ENCODE measurements at places on chromosomes 3 and 15.
A peak's percentile ranks its signal among the peaks of the same experiment; 100 is the strongest.

GRCh38 chr3:57896031-57896430 is 112.2 kb upstream of the FLNB start:
- DNase-seq = no peak

GRCh38 chr15:42184296-42184695 is 23.8 kb downstream of the VPS39 start:
- DNase-seq = no peak

DNA sequence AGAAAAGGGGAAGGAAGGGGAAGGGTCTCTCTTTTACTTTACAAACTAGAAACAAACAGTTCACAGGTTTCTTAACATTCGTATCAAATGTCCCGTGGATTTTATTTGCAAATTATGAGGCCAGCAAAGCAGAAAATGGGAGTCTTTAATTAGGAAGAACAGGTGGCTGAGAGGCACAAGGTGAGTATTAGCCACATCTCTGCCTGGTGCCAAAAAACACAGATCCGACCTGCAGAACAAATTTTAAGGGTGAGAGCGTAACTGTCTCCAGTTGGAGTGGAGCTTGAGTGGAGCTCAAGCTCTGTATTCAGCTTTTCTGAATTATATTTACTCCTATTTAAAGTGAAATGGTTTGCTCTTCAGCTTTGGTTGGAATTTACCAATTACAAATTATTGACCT is 1004.9 kb downstream of the FHIT start:
- no peak for DNase-seq

GRCh38 chr3:68402235-68402918 is 530.0 kb downstream of the TAFA4 start:
- no peak for DNase-seq

DNA sequence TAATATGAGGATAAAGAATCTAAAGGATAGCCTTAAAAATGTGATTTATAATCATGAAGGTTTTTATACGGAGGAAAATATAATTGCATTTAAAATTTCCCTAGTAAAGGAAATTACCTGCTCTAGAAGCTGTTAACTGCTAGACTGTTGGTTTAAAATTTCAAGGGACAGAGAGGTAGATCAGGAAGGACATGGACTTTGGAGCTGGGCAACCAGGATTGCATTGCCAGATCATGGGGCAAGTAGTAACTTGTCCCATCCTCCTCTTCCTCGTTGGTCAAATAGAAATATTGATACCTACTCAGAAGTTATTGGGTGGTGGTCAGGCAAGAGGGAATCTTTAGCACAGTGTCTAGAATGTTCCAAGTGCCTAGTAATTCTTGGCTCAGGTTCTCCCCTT is 525.1 kb downstream of the MFSD1 start:
- no peak for DNase-seq

DNA sequence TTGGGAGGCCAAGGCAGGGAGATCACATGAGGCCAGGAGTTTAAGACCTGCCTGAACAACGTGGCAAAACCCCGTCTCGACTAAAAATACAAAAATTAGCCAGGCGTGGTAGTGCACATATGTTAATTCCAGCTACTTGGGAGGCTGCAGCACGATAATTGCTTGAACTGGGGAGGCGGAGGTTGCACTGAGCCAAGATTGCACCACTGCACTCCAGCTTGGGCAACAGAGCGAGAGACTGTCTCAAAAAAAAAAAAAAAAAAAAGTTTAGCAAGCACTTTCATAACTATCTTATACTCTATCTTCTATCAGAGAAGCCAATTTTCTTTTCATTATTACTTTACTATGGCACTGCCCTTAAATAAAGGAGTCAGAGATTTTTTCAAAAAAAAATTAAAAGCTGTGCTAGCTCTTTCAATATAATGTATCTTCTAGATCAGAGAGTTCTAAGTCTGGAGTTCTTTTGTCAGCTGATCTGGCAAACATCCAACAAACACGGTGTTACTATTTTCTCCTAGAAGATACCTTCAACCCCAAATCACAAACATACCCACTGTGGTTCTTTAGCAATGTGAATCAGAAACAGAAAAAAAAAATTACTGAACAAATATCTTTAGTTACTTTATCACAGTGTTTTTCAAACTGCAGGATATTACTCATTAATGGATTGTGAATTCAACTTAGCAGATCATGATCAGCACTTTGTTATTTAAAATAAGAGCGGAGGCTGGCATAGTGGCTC is 3.0 kb downstream of the ZNF770 start:
- DNase-seq = no peak

DNA sequence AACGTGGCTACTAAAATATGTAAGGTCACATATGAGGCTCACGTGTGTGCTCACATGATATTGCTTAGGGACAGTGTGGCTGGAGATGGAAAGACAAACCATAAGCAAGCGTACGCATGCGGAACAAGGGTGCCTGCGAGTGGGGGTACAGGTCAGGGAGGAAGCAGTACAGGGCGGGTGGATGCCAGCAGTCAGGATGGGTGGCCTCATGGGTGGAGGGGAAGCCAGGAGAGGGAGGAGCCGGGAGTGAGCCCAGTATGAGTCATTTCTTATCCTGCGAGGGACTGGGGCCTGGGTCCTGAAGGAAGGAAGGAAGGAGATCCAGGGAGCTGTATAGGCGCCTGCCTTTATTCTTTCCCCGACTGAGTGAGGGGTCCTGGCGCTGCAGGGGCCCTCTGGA is 42.0 kb upstream of the CGNL1 start:
- DNase-seq = no peak

DNA sequence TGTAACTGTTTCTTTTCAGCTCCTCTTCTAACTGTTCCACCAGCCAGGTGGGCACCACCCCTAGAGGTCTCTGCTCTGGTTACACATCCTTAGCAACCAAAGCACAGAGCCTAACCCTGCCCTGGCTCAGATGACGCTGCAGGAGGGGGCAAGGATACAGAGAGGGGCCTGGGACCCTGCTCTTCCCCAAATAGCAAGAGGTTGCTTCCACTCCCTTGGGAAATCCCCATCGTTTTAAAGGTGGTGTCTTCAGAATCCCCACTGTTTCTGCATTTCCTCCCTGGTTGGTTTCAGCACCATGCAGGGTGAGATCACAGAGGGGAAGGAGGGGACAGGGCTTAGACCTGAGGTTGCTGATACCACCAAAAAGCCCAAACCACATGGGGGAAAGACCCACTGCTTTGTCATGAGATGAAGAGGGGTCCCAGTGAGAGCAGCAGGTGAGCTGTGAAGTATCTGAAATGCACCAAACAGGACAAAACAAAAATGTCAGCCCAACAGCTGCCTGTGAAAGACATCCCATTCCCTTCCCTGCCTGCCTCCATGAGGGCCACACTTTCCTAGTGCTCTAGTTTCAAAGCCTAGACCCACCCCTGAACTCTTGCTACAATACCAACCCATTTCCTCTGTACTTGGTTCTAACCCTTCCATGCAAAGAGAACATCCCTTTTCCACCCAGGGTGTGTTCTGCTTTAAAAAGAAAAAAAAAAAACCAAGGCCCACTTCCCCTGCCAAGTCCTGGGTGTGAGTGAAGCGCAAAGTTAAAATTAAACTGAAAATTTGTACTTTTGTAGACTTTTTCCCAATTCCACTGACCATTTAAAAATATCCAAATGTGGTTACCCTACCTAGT is 29.0 kb downstream of the ANP32A start:
- DNase-seq = no peak

DNA sequence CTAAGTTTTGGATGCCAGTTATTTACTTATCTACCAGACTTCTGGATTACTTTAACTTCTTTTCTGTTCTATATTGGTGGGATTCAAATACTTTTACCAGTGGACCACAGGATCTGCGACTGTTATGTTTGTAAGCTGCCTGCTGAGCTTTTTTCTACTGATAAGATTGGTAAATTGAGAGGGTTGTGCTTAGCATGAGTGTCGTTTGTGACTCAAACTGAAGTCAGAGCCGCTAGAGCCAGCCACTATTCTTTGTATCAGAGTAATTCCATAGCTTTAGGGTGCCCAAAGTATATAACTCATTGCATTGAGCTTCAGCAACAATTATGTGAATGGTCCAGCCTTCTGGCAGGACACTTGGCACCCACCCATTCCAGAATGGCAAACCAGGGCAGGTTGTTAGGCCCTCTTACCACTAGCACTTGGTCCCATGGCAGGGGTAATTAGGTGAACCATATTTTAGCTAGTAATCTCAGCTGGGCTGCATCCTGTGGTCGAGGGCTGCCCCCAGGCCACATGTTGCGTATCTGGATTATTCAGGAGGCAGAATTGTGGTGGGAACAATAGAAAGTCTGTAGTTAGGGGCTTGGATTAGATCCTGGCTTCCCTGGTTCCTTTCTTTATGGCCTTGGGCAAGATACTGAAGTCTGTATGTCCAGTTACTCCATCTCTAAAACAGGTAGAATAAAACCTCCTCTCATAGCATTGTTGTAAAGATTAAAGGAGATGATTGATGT is 6.0 kb downstream of the PLCL2 start:
- DNase-seq = no peak

DNA sequence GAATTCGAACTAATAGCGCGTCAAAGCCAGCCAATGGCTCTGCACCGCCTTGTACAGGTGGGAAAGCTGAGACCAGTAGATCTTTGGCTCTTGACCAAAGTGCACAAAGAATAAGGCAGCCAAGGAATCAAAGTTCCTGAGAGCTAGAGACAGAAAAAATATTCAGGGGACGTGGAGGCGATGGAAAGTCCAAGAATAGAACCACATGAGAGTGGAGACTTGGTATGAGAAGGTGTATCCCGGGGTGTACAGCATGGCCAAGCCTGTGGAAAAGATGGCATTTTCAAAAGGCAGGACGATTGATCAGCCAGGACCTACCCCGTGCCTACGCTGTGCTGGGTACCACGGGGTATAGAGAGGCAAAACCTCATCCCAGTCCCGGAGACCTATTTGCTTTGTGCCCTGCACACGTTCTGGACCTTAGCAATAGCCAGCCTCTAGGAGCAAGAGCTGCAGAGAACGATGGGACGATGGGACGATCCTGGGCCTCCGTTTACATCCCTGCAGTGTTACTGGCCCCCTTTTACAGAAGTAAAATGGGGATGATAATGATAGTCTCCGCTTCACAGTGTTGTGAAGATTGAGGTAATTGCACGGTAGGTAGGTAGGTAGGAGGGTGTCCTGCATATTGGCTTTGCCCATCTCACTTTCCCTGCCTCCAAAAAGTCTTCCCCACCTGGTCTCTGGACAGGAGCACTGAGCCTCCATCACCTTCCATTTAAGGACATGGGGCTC is 583 bp upstream of the RBSN start:
- no peak for DNase-seq

GRCh38 chr3:188341501-188341900 is 187.5 kb downstream of the LPP start:
- DNase-seq = no peak

- DNase-seq = no peak
Measured at GRCh38 chr3:14524311-14524711, 15.8 kb downstream of the GRIP2 start.

DNA sequence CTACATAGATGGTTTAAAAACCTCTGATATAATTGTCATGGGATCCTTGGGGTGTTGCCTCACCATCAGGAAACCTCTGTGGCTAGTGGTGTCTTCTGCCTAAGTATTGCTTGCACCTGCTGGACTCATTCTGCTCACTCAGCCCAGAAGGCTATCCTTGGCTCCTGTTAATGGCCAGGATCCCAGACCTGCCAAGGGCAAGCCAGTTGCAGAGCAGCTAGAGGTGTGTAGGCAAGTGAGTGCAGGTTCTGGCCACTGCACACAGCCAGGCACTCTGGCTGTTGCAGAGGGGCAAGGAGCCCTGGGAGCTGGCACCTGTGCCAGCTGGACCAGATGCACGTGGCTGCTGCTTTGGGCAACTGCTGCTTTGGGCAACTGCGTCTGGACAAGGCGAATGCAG is 1125.8 kb downstream of the SI start:
- DNase-seq = no peak

GRCh38 chr15:101148166-101148880 is 103.5 kb downstream of the CHSY1 start:
- no peak for DNase-seq

- no peak for DNase-seq
Measured at GRCh38 chr3:157336252-157337009, 100.2 kb upstream of the PTX3 start.

DNA sequence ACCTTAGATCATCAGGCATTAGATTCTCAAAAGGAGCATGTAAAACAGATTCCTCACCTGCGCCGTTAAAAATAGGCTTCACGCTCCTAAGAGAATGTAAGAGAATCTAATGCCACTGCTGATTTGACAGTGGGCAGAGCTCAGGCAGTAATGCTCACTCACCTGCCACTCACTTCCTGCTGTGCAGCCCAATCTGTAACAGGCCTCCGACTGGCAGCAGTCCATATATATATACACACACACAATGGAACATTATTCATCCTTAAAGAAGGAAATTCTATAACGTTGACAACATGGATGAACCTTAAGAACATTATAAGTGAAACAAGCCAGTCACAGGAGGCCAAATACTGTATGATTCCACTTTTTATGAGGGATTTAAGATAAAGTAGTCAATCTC is 24.5 kb downstream of the ZNF148 start:
- no peak for DNase-seq

DNA sequence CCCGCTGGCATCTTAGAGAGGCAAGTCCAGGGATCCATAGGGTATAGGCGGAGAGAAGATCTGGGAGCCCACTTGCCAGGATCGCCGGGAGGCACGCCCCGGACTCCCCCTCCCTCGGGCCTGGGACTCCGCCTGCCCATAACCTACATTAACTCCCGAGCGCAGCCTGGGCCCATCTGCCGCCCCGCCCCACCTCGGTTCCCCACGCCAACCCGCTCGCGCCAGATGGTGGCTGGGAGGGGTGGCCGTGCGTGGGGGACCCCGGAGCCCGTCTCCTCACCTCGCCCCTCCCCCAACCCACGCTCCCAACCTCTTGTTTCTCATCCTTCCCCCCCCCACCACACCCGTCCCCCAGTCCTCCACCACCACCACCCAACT is 1.7 kb upstream of the DLL4 start:
- no peak for DNase-seq

DNA sequence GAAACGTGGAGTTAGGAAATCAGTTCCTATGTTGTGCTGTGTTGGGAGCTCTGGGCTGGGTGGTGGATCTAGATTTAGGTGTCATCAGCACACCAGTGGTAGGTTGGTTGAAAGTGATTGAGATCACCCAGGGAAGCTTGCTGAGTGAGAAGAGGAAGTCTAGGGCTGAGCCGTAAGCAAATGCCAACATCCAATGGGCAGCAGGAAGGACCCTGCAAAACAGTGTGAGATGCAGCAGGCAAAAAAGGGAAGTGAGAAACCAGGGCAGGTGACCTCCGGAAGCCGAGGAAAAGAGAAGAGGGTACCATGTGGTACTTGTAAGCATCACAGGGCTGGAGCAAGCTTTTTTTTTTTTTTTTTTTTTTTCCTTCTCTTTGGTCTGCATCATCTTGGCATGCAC is 15.9 kb upstream of the COPG1 start:
- DNase-seq = no peak

DNA sequence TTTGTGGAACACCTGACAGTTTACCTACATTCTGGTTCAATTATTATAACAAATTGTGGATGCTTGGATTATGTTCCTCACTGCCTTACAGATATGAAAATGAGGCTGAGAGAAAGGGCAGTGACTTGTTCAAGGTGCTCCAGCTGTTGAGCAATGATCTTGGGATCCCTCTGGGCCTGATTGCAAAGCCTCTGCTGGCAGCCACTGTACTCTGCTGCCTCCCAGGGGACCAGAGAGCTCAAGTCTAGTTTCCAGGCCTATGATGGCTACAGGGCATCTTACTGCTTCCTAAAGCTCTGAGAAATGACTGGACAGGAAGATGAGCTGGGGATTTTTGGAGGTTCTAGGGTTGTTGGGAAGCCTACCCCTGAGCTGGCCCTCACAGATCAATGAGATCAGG is 2.3 kb upstream of the SHC4 start:
- DNase-seq = peak; percentile 41

GRCh38 chr3:194487289-194488054 is 670 bp upstream of the ATP13A3 start:
- DNase-seq = peak; percentile 71
